ENCODE measurements at places on chromosomes 5 and 9. TPM values are rescaled to one million over a fixed set of nuclear protein-coding genes. Genes with fewer than 3 reads are reported as not detected.
A peak's percentile ranks its signal among the peaks of the same experiment; 100 is the strongest.

The PPP3R2 gene
- not detected for total RNA-seq

The DMAC1 gene
- total RNA-seq, result 48.5 TPM

The C9orf50 gene
- total RNA-seq, result 1.0 TPM

The NUTM2F gene
- total RNA-seq, result not detected

The OR1K1 gene
- not detected for total RNA-seq

The CCDC183 gene
- total RNA-seq, result 2.3 TPM

The APBA1 gene
- 10.7 TPM for total RNA-seq

The CENPP gene
- 2.3 TPM for total RNA-seq

The SCAI gene
- 6.0 TPM for total RNA-seq

The DBH gene
- 0.06 TPM for total RNA-seq

The ZNF883 gene
- total RNA-seq, result 4.5 TPM

The GMCL2 gene
- total RNA-seq, result not detected

The SPATA31C1 gene
- not detected for total RNA-seq

The CDKN2AIPNL gene
- 18.0 TPM for total RNA-seq

The LCN15 gene
- total RNA-seq, result not detected

The GLRA1 gene
- total RNA-seq, result not detected

The PJA2 gene
- 89.6 TPM for total RNA-seq

The MYORG gene
- total RNA-seq, result 94.5 TPM

- DNase-seq, result no peak
These were observed 512 bp downstream of the GRIN3A start for GRCh38 chr9:101737705-101738565.

DNA sequence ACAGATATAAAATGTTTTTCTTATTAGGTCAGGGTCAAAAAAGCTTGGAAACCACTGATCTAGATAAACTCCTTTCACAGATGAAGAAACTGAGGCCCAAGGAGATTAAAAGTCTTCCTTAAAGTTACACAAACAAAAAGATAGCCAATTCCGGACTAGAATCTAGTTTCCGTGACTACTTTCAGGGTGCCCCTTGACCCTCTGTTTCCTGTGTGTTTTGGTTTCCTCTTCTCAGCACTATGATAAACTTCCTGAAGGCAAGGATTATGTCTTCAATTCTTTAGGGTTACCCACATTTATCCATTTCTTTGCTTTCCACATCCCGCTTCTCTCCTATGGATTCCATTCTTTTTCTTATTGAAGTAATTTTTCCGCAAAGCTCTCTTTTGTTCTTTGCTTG, 83.1 kb downstream of the ADAMTS12 start:
- DNase-seq, result no peak

GRCh38 chr9:36831381-36832161, 202.5 kb downstream of the PAX5 start:
- DNase-seq, result no peak

GRCh38 chr5:14958188-14958587, 86.6 kb upstream of the ANKH start:
- no peak for DNase-seq

- no peak for DNase-seq
These were observed 31.7 kb downstream of the PRRX2 start for GRCh38 chr9:129696944-129697655.

DNA sequence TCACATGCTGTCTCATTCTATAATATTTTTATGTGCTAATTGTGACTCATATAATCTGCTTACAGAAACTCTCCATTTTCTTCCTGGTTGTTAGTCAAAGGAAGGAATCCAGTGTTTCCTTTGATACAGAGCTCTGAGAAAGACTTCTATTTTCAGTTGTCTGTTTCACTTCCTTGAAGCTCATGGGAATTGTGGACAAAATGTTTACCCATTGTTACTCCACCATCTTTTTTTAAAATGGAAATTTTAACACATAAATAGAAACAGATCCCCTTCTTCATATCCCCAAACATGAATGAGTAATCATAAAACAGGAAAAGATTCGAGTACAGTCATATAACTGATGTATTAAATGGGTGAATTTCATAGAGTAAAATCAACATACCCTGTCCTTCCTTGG, 42.0 kb upstream of the KCNN2 start:
- DNase-seq, result no peak

DNA sequence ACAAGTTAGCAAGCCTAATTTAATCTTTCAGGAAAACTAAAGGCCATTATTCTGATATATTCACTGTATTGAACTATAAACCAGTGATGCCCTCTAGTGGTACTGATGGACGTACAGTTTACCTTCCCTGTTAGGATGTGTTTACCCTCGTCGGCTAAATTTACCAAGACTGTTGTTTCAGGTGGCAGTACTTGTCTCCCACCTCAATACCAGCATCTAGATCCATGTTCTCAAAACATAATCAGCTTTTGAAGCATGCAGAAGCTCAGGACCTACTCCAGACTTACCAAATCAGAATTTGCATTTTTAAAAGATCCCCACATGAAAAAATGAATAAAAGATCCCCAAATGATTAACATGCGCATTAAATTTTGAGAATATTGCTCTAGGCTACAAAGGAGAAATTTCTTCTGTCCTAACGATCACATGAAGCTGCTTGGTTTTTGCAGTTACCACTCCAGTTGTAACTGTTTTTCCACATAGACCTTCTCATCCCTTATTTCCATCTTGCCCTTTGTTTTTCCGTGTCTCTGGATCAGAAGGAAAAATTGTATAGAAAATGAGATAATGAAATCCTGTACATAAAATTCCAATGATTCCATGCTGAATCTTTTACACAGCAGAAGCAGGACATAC, 3.2 kb upstream of the BAAT start:
- no peak for DNase-seq

DNA sequence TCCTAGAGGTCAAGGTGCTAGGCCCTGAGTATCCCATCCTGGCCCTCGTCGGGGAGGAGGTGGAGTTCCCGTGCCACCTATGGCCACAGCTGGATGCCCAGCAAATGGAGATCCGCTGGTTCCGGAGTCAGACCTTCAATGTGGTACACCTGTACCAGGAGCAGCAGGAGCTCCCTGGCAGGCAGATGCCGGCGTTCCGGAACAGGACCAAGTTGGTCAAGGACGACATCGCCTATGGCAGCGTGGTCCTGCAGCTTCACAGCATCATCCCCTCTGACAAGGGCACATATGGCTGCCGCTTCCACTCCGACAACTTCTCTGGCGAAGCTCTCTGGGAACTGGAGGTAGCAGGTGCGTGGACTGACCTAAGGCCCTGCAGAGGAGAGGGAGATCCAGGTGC, 7.9 kb downstream of the BTNL9 start:
- no peak for DNase-seq

GRCh38 chr5:93226202-93226735, 354.8 kb downstream of the NR2F1-AS1 start:
- no peak for DNase-seq

DNA sequence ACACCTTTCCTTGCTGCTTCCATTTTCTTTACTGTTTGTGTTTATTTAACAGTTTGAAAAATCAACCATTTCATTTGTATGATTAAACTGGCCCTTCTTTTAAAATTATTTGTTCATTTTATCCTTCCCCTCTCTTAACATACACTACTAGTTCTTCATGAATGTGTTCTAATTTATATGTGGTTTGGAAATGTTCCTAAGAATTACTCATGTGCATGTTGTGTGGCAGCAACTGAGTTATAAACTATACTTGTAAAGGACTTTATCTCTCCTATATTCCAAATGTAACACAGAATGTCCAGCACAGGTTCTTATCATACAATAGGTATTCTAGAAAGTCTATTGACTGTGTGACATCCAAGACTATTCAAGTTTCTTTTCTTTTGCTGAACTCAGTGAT, 358.2 kb upstream of the MEF2C start:
- DNase-seq, result no peak

DNA sequence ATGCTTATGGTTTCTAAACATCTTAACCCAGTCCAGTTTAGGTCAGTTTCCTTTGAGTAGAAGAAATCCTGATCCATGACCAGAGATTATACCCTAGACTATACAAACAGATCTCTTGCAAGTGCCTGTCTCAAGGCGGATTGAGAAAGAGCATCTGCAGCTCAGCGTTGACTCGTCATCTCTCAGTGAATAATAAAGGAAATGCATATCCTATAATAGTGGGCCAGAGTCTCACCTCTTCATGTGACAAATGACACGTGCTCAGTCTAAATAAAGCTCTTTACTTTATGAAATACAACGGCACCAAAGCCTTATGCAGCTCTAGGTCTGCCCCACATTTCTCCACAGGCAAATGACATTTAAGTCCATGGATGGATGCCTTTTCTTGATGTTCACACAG, 179.4 kb upstream of the NR3C1 start:
- no peak for DNase-seq

- DNase-seq, result peak; percentile 45
These were observed 19.9 kb downstream of the SEMA4D start for GRCh38 chr9:89477811-89478630.

DNA sequence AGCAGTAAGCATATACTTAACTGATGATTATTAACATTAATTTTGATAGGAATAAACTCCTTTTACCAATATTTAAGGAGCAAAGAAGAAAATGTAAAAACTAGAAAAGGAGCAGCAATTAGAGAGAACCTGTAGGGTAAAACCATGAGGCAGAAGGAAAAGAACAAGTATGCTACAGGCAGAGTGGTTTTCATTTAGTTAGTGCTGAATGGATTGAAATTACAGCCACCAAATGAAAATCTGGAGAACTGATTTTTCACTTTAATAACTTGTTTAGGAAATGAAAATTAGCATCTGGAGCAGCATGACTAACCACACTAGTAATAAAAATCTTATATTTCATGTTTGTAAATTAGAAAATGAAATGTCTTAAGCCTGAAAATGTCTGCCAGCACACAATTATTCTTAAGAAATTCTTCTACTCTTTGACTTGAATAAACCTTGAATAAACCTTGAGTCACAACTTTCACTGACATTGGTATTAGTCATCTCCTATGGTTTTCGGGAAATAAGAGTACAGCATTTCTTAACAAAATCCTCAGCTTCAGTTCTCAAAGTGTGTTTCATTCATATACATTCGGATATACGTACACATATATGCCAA, 1504.9 kb upstream of the C9orf72 start:
- DNase-seq, result no peak

DNA sequence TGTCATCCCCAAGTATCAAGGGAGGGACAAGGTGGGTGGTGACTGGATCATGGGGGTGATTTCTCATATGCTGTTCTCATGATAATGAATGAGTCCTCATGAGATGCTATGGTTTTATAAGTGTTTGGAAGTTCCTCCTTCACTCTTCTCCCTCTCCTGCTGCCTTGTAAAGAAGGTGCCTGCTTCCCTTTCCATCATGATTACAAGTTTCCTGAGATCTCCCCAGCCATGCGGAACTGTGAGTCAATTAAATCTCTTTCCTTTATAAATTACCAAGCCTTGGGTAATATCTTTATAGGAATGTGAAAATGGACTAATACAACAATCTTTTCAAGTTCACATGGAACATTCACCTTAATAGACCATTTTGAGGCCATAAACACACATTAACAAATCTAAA, 21.5 kb upstream of the DOCK2 start:
- DNase-seq, result no peak

DNA sequence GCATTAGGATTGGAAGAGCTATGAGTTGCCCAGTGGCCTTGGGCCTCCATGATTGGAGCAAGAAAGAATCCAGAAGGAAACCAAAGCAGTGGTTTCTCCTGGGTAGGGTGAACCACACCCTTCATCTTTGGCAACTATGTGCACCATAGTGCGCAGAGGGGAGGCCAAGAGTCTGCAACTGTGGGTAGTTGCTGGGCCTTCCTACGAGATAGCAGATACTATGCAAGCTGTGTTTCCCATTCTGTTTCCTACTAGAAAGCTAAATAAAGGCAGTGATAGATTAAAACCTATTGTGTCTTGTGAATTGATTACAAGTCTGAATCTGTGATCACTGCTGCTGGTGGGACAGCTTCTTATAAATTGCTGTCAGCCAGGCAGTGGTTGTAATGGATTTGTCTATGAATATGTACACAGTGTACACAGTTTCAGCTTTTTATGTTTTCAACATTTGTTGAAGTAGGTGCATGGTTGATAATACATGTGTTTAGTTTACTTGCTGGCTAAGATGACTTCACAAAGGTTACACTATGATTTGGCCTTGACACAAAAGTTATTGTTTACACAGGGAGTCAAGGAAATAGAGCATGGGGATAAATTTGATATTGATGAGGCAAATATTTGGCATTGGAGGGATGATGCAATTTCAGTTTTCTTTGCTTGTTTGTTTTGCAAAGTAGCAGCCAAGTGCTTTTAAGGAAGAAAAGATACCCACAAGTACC, 23.7 kb upstream of the PDE8B start:
- no peak for DNase-seq

DNA sequence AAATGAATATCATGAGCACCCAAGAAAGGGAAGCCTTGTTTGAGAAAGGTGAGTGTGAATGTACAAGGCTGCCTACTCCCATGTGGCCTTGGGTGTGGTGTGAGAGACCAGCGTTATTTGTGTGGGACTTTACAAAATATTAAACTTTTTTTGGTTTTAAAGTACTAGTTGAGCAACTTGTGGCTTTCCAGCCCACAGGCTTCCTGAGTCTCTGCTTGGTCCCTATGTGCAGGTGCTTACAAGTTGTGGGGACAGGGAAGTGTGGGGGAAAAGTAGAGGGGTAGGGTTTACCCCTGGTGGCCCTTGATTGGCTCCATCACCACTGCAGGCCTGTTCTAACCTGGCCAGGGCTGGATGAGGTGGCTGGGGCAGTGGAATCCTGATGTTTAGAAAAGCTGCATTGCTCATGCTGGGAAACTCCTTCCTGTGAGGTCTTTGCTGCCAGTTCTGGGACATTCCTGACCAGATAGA, 19.7 kb downstream of the PTTG1 start:
- DNase-seq, result no peak

- DNase-seq, result no peak
These were observed 22.8 kb downstream of the PAEP start for GRCh38 chr9:135584371-135584770.

GRCh38 chr5:4514067-4514648, 626.0 kb upstream of the ADAMTS16 start:
- no peak for DNase-seq

- no peak for DNase-seq
These were observed 167.8 kb upstream of the TUT7 start for GRCh38 chr9:86521977-86522376.

DNA sequence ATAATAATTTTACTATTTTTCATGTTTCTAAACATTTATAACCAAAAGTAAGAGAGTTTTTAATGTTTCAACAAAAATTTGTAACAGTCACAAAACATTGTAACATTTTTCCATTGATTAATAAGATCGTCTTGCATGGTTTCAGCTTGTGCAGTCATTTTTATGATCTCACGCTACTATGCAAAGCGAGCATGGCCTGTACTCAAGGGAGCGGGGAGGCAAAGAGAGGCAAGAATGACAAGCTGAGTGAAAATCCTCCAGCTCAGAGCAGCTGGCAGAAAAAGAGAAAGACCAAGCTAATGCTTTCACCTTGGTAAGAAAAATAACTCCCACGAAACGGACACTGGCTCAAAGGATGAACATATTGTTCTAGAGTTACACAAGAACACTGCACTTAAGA, 90.0 kb upstream of the SV2C start:
- no peak for DNase-seq

DNA sequence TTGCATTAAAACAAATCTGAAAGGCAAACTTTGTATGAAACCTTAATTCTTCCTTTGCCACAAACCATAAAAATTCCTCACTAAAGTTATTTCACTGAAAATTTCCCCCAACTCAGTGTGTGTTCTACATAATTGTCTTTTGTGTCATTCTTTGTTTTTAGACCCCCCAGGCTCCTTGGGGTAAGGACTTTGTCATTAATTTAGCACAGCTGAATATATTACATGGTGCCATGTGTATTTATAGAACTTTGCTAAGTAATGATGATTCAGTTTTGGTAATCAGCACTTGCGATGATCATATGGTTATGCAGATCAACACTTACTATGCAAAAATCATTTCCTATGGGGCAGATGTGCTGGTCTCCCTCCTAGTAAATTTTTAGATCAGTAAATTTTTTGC, 712.1 kb upstream of the MEF2C start:
- no peak for DNase-seq

GRCh38 chr9:129898185-129898584, 62.9 kb downstream of the USP20 start:
- no peak for DNase-seq

Data from mucosa of gallbladder (tissue), 1 donor.